ENCODE measurements at places on chromosomes 13 and 19.

- DNase-seq: no peak
Measured at GRCh38 chr13:95375706-95376105, 74.5 kb upstream of the ABCC4 start.

DNA sequence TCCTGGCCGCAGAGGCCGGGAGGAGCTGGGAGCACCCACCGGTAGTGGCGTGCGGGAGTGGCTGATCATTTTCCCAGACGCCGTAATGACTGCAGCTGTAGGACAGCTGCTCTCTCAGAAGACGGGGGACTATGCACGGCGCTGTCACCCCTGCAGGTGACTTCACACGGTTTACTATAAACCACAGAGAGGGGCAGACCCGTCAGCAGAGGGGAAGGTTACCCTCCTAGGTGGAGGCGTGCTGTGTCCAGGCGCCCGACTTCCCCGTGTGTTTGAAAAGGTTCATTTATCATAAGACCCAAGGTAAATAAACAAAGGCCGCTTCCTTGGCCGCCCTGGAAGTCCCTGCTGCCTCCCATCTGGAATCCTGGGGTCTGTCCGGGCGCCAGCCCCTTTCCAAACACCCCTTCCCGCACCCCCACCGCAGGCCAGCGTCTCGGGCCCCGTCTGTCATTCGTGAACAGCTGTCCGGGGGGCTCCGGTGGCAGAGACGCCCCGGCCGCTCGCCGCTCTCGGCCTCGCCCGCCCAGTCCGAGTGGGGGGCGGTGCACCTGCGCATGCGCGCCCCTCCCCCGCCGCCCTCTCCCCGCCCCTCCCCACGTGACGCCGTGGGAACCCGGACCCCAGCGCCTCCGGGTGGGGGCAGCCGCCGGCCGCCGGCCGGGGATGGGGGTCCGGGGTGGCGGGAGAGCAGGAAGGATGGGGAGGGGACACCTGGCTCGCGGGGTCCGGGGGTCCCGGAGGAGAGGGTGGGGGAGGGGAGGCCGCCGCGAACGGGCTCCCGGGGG, 915 bp downstream of the SHC2 start:
- no peak for DNase-seq

GRCh38 chr19:28313633-28314032, 899.3 kb downstream of the UQCRFS1 start:
- DNase-seq: no peak

- DNase-seq: no peak
Measured at GRCh38 chr13:102774591-102775520, 1.3 kb upstream of the TEX30 start.

Measured in activated CD8-positive, alpha-beta memory T cell treated with anti-CD3 and anti-CD28 coated beads for 1 hour (primary cell).